ENCODE measurements at places on chromosomes 12 and 14.

DNA sequence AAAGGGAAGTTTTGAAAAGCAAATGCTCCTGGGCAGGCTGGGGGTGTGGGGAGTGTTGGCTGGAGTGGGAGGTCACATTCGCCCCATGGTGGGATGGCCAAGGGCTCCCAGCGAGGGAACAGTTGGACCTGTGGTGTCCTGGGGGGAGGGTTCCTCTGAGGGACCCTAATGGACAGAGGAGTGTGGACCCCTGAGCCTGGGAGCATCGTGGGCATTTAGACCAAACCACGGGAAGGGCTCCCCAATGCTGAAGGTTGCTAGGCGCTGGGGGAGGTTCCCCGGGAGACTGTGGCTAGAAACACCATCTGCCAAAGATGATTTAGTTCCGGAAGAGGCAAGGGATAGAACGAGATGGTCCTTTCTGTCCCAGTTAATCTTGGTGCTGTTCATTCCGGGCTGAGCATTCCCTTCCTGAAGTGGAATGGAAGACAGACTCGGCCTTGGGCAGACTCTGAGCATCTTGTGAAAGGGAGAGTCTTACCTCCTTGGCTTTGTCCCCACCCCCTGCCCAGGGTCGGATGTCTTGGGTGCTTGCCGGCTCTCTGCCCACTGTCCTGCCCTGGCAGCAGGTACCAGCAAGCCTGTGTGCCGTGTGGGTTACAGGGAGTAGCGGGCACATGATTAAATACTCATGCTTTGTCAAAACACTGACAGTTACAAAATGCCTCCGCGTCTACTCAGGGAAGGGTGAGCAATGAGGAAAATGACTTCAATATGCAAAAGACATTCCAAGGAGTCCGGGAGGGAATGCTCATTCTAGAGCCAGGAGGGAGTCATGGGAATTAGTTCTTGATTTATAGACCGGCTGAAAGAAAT, 215.9 kb downstream of the CACNA1C start:
- DNase-seq = no peak

GRCh38 chr14:48537600-48537999, 862.2 kb upstream of the MDGA2 start:
- DNase-seq = no peak

DNA sequence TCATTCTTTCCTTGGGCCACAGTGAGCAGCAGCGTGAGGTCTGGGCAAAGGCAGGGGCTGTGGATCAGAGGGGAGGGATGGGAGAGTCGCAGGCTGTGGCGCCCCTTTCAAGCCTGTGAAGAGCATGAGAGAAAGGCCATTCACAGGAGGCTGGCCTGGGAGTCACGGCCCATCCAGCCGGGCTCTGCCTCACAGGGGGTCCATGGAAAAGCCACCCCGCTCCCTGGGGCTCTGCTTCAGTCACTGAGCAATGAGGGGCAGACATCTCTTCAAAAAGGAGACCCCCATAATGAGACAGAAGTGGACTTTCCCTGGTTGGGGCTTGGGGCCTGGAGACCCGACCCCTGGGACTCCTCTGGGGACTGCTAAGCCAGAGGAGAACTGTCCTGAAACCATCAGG, 117.0 kb upstream of the GSC start:
- DNase-seq = no peak

DNA sequence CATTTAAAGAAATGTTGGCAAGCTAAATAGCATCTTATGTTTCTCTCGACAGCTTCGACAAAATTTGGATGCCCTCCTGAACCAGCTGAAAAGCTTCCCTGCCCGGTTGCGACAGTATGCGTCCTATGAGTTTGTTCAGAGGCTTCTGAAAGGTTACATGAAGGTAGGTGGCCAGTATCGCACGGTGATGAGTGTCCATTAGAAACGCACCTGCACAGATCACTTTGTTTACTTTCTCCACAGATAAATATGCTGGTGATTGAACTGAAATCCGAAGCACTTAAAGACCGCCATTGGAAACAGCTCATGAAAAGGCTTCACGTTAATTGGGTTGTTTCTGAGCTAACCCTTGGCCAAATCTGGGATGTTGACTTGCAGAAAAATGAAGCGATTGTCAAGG, 36.5 kb downstream of the DYNC1H1 start:
- DNase-seq = no peak

DNA sequence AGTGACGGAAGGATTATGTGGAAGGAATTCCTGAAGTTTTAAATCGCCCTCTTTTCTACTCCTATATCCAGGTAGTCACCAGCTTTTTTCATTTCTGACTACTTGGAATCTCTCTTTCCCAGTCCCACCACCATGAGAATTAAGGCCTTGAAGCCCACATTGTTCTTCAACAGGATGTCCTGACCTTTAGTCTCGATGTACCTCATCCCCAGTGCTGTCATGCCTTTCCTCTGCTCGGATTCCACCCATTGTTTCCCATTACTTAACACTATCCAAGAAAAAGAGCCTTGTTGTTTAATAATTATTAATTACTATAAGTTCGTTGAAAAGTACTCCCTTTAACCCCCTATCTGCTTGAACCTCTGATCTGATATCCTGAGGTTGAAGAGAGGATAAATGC, 44.0 kb upstream of the NAV3 start:
- DNase-seq = no peak

DNA sequence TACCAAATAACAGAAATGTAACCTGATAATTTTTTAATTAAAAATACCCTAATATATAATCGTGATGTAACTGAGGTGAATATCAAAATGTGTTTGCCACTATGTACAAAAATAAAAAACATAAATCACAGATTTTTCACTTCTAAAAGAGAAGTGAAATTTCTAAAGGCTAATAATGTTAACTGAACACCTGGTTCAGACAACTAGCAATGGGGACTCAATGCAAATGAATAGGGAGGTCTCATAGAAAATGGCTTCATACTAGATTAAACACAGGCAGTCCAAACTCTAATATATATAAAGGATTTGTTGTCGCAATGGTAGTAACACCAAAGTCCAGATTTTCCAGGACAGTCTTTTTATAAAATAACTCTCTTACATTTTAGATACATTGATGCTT, 365.4 kb upstream of the ATP2B1 start:
- DNase-seq = no peak

DNA sequence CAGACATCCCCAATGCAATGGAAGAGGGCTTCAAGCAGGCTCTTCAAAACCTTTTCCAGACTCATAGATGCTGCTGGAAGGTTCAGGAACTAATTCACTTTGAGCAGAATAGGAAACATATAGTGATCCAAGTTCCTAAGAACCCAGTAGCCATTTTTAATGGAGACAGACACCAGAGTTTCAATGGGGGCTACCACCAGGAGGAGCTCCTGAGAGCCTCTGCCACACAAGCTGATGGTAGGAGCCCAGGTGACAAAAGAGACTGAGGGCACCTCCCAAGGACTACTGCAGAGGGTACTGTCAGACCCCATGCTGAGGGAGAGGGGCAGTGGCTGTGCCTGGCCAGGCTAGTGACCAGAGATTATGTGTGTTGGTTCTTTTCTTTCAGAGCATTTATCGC, 45.9 kb downstream of the IFNG start:
- DNase-seq = no peak

- DNase-seq = no peak
These were observed 371.3 kb upstream of the FAR2 start for GRCh38 chr12:28777603-28778365.

GRCh38 chr14:50740856-50741255, 72.8 kb upstream of the SAV1 start:
- no peak for DNase-seq

DNA sequence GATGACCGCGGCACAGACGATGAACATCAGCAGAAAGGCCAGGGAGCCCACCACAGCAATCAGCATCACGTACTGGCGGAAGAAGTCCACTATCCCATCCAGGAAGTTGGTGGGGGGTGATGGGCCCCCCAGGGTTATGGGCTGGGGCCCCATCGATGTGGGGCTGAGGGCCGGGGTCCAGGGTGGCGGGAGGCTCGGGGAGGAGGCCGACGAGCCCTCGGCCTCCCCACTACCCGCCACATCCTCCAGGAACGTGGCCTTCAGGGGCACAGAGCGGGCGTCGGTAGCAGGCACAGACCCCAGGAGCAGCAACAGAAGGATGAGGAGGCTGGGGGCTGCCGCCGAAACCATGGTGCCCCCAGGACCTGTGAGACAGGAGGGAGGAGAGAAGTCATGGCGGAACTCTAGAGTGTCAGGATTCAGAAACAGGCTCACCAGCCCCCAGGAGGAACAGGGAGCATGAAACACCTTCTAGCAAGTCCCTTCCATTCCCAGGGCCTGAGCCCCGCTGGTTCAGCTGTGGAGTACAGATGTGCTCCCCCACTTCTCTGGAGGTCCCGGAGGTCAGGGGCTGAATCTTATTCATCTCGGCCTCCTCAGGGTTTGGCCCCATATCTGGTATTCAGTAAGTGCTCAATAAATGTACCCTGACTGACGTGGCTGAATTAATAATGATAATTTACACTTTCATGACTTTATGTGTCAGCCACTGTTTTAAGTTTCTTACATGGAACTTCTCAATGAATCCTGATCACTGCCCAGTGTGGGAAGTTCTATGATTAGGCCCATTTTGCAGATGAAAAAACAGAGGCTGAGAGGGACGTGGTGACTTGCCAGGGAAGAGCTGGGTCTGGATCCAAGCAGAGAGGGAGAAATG, 5.6 kb downstream of the TMEM119 start:
- DNase-seq = no peak

- no peak for DNase-seq
These were observed 27.8 kb downstream of the ANKRD9 start for GRCh38 chr14:102481791-102482238.

DNA sequence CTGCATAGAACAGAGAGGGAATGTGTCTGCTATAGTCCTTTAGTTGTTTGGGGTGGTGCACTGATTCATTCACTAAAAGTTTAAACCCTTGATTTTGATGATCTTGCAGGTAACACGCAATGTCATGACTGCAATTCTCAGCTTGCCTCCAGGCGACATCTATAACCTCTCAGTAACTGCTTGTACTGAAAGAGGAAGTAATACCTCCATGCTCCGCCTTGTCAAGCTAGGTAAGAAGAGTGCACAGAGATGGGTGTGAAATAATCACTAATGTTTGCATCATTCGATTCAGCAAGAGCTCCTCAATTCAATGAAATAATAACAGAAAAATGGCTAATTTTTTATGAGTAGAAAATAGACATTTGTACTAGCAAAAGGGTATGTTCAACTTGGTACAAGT, 203.7 kb downstream of the PTPRO start:
- DNase-seq = no peak

- no peak for DNase-seq
These were observed 63.7 kb upstream of the IFNG-AS1 start for GRCh38 chr12:67925552-67925951.

DNA sequence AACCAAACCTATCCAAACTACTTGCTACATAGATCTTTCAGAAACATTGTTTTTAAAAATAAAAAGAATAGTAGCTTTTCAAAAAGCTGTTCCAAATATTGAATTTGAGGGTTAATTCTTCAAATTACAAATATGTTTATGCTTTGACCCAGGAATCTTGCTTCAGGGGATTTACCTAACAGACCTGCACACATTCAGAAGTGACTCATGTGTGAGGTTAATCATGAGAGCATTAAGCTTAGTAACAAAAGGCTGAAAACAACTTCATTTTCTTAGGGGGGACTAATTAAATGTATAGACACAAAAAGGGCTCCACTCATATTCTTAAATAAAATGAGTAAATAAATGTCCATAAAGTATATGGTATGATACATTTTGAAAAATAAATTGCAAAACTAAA, 672.4 kb upstream of the FLRT2 start:
- DNase-seq = no peak

DNA sequence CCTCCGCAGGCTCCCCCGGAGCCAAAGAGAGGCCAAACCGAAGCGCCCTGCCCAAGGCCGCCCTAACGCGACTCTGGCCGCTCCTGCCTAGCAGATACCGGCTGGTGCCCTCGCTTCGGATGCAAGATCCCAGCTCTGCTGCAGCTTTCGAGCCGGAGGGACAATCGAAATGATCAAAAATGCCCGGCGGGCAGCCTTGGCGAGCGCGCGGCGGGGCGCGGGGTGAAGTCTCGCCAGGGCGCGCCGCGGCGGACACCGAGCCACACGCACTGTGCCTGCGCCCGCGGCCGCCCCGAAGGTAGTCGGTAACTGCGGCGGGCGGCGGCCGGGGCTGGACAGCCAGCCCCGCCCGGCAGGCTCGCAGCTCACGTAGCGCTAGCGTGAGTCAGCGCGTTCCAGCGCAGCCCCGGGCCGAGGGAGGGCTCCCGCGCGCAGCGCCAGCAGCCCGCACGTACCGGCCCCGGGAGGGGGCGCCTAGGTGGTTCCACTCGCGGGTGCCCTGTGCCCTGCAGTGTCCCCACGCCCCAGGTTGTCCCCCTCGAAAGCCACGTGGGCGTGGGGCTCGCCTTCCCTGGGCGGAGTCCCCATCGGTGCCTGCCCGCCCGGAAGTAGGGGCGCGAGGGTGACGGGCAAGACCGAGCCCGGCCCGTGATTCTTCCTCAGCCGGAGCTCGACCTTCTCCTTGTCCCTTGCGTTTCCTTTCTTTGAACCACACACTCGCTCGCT, 109.2 kb upstream of the EGLN3 start:
- peak; percentile 32 for DNase-seq

GRCh38 chr12:26158078-26158764, 33.4 kb upstream of the BHLHE41 start:
- no peak for DNase-seq

DNA sequence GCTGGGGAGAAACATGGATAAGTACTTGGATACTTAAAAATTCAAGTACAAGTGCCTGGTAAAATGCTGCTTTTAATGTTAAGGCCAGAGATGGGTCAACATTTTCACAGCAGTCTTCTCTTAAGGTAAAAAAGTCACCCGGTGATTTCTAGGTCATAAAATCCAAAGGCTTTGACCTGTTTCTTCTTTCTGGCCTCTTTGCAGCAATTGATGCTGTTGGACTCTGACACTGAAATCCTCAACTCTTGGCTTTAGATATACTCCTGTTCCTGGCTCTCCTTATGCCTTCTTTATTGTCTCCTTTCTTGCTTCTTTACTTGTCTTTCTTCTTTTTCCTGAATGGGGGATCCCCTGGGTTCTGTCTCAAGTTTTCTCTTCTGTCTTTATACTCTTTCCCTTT, 189.2 kb downstream of the SSPN start:
- no peak for DNase-seq

GRCh38 chr14:50928002-50928635, 16.2 kb downstream of the PYGL start:
- no peak for DNase-seq

GRCh38 chr14:95500772-95501401, 15.6 kb downstream of the SYNE3 start:
- DNase-seq = peak; percentile 59

GRCh38 chr12:121534495-121535148, 46.2 kb downstream of the KDM2B start:
- no peak for DNase-seq

DNA sequence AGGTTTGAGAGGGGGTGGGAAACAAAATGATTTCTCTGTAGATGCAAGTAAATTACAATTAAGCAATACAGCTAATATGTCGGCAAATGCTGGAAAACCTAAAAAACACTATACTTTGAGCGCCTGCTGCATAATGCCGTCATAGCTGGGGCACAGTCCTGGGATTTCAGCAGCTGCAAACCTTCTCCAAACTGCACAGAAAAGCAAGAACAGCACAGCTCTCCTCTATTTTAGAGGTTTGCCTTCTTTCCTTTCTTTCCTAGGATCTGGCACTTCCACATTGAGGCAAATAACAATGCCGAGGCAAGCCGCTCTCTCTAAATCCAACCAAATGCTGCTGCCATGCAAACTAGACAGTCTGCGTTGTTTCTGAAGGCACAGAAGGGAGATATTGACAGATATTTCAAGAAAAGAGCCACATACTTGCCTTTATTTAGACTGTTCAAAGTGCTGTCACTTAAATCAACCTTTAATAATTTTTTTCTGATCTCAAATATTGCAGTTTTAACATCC, 287.1 kb upstream of the G2E3 start:
- no peak for DNase-seq

- DNase-seq = no peak
These were observed 411.0 kb upstream of the OR4E1 start for GRCh38 chr14:22084393-22085281.
